ENCODE measurements at places on chromosomes 1 and 21.

DNA sequence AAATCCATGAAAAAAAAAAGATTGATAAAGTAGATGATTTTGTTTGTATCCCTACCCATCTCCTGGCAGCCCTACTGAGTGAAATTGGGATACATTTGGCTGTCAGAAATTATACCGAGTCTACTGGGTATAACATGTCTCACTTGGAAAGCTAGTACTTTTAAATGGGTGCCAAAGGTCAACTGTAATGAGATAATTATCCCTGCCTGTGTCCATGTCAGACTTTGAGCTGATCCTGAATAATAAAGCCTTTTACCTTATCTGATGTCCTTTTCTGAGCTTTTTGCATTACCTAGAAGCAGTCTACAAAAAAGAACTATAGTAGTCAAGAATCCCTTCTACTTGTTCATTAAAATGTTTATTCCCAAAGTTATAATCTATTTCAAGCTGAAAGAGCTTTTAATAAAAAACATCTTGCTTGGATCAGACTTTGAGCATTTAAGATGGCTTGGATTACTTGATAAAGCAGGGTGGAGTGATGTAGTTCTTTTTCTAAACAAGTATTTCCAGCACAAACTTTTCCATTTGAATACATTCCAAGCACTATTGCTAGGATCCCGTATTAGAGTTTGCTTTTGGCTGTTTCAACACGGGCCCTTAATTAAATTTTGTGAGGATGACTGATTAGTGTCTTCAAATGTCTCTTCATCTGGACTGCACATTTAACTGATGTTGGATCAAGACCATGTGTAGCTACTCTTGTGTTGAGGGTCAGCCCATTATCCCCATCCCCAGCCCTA lies 69.2 kb downstream of the DTL start:
- no peak for DNase-seq

DNA sequence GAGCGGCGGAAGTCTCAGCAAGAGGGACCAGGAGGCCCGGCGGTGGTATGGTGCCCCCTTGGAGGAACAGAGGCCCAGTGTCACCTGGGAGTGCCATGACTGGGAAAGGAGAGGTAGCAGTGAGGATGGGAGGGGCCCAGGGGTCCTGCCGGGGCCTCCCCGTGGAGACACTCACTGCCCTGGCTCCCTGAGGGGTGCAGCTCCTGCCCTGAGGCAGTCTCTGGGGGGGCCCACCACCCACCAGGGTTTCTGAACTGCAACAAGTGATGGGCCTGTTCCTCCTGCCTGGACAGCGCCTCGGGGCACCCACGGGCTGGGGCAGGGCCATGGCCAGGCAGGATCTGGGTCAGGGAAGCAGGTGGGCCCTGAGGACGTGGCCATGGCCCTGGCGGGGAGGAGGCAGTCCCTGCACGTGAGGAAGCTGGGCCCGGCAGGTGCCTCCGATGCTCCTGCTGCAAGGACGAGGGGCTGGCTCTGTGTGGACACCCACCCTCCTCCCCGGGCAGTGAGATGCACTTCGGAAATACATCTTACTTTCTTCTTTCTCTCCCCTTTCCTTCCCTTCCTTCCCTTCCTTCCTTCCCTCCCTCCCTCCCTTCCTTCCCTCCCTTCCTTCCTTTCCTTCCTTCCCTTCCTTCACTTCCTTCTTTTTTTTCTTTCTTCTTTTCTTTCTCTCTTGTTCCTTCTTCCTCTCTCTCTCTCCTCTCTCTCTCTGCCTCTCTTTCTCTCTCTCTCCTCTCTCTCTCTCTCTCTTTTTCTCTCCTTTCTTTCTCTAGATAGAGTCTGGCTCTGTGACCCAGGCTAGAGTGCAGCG lies 66.6 kb downstream of the MORN1 start:
- no peak for DNase-seq

DNA sequence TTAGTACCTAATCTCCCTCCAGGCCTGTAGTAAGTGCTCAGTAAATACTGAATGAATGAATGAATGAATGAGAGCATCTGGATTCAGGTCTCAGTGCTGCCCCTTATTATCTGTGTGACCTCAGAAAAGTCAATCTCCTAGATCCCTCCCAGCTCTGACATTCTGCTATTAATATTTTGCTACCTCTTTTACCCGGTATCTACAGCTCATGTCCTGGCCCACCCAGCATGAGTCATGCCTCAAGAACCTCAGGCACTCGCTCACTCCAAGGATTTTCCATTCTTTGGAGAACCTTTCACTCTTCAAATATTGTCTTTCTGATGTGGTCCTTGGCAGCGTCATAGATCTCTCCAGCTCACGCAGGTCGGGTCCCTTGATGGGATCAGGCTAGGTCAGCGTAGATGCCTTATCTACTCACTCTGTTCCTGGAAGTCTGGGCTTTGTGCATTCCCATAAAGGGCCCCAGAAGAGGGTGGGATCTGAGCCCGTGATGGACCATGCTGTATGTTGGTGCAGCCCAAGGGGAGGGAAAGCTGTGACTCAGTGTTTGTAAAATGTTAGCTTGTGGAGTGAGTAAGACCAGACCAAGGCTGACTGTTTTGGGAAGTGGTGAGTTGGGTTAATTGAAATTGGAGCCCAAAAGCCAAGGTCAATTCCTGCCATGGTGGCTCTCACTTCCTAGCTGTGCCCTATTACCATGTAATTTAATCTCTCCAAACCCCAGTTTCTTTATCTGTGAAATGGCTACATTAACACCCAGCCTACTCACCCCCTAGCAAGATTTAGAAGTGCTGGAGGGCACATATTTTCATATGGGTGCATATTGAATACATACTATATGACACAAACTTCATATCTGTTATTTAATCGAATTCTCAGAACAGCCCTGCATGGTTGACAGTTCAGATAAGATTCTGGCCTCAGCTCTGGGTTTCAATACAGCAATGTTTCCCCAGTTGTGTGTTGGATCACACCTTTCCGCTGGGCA lies 214.1 kb upstream of the USP24 start:
- no peak for DNase-seq

DNA sequence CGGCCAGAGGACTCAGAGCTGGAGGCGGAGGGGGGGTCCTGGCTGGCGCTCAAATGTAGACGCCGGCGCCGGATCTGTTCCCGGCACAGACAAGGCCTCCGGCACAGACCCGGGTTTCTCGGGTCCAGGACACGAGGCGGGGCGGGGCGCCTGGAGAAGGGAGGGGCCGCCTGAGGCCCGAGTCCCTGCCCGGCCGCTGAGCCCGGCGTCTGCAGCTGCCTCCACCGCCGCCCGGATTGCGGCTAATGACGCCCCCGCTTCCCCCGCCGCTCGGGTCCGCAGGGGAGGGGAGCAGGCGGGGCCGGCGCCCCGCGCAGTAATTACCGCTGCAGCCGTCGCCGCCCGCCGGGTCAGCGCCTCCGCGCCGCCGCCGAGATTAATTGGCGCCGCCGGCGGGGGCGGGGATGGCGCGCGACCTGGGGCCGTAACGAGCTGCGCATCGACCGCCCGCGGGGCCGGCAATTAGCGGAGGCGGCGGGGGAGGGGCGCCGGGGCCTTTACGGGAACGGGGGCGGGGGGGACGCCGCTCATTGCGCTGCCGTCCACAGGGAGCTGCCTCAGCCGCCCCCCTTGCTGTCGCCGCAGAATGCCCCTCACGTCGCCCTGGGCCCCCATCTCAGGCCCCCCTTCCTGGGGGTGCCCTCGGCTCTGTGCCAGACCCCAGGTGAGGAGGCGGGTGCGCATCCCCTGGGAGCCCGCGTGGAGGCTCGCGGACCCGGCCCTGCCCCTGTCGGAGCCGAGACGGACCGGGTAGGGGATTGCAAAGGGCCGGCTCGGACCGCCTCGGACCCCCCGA lies 17.3 kb downstream of the NOC2L start:
- peak; percentile 61 for DNase-seq

DNA sequence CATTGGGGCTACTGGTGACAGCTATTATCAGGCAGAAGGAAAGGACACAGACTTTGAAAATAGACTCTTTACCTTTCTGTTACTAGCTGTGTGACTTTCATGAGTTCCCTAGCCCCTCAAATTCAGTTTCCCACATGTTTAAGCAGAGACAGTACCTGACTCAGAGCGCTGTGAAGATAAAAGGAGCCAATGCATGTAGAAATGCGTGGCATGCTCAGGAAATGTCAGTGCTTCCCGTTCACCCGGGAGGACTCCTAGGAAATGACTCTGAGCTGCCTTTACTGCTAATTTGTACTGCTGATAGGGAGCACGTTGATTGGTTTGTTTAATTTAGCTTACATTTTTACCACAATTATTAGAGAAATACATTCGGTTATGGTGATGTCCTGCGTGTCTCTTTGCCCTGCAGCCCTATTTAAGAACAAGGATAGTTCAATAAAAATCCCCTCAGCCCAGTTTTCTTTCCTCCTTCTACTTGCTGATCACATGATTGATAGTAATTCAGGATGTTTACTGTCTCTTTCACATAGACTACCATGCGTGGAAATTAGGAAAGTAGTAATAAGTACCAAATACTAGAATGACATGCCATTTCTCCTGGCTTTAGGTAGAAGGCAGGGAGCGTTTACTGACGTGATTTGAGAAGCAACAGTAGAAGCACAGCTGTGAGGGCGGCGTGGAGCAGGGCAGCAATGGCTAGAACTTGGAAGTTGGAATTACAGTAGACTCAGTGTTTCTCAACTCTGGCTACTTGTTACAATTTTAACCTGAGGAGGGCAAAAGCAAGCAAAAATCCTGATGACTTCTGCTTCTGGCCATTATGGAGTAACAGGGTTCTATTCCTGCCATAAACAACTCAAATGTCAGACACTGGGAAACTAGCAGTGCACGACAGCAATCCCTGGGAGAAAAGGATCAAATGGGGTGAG lies 15.9 kb downstream of the PDIK1L start:
- no peak for DNase-seq

DNA sequence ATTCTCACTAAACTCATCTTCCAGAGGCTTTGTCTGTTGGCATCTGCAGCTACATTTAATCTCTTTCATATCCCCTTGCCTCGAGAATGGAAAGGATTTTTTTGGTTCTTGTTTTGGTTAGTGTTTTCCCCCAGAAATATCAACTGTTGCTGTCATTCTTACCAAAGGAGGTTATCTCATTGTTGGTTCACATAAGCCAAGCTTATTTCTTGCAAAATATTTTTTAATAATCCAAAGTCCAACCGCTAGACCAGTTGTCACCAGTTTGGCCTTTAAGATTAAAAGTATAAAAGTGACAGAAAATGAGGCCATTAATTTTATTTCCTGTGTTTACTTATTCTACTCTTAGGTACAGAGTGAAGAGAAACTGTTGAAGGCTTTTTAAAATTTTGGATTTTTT lies 66.5 kb upstream of the PROX1 start:
- DNase-seq: no peak

- DNase-seq: no peak
These were observed 2.5 kb downstream of the SLC1A7 start for GRCh38 chr1:53139951-53140361.

DNA sequence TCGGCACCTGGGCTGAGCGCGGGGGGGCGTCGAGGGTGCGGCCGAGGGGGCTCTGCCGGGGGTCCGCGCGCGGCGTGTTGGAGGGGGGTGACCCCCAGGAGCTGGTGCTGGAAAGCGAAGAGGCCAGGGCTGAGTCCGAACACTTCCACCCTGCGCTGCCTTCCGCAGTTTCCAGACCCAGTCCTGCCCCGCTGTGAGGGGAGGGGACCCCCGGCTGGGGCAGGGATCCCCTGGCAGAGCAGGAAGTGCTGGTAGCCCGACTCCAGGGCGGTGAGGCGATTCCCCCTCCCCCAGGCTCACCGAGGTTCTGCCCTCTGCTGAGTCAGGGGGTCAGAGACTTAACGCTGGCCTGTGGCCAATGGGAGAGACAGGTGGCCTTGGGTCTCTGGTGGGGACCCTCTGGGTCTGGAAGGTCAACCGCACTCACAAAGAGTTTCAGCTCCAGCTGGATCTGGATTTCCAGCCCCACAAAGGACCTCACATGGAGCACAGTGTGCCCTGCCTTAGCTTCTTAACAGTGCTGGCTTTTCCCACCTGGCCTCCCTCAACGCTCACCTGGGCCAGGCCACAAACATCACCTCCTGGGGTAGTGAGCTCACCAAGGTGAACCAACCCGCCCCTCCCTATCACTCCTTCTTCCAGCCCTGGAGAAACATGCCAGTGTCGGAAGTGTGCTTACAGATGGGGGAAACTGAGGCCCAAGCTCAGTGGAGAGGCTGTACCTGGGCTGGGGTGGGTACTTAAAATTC lies 39.8 kb upstream of the SYNC start:
- no peak for DNase-seq

GRCh38 chr1:180643693-180644092 lies 11.9 kb downstream of the XPR1 start:
- DNase-seq: no peak

- no peak for DNase-seq
These were observed 6.1 kb downstream of the PRDM2 start for GRCh38 chr1:13706046-13706445.

DNA sequence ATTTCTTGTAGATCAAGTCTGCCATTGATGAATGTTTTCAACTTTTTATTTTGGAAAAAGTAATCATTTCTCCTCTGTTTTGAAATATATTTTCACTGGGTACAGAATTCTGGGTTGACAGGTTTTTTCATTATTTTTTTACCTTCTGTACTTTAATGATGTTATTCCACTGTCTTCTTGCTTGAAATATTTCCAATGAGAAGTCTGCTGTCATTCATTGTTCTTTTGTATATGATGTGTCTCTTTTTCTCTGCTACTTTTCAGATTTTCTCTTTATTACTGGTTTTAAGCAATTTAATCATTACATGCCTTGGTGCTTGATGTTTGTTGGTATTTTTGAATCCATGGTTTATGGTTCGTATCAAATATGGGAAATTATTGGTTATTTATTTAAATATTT lies 22.4 kb upstream of the FOXO6 start:
- no peak for DNase-seq

DNA sequence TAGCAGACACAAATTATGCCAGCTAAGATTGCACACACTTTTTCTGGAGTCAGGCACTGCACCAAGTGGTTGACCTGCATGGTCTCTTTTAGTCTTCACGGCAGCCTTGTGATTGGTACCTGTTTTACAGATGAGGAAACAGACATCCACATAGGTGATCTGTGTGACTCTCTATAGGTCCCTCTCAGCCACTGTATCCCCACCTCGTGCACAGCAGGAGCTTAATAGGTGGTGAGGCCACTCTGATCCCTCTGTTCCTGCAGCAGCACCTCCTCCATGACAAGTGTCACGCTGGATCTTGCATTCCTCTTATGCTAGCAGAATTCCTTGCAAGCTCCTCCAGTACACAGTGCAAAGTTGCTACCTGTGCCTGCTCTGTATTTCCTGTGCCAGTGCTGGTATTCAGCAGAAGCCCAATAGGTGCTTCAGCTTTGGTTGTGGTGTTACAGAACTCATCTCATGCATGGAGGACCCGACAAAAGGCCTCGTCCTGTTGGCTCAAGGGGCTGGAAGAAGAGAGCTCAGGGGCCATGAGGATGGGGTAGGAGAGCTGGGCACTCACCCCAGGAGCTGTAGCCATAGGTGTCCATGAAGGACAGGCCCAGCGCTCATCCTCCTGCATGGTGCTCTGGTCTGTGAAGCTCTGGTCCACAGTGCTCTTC lies 546.7 kb downstream of the PTPRU start:
- no peak for DNase-seq

DNA sequence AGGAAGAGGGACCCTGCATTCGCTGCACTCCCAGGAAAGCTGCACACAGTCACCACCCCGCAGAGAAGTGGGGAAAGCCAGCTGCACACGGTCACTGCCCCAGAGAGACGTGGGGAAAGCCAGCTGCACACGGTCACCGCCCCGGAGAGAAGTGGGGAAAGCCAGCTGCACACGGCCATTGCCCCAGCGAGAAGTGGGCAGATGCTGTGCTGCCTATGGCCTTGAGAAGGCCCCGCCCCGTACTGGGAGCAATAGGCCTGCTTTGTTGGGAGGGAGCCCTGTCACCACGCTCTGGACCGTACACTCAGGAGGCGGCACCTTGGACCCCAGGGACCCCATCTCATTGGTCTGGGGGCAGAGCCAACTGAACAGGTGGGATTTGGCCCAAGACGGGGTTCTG lies 4.3 kb upstream of the GPR153 start:
- no peak for DNase-seq

Data from GM10248 (cell line).